ENCODE measurements at places on chromosomes 11 and 22.

- DNase-seq, result no peak
Measured at GRCh38 chr11:125960771-125961170, 14.9 kb downstream of the VSIG10L2 start.

- DNase-seq, result no peak
Measured at GRCh38 chr22:30265823-30266444, 717 bp downstream of the OSM start.

- no peak for DNase-seq
Measured at GRCh38 chr11:95483339-95483738, 252.3 kb upstream of the SESN3 start.

- no peak for DNase-seq
Measured at GRCh38 chr22:38176170-38176741, 5.4 kb downstream of the PLA2G6 start.

GRCh38 chr22:46145361-46145851, 4.9 kb upstream of the PPARA start:
- no peak for DNase-seq

DNA sequence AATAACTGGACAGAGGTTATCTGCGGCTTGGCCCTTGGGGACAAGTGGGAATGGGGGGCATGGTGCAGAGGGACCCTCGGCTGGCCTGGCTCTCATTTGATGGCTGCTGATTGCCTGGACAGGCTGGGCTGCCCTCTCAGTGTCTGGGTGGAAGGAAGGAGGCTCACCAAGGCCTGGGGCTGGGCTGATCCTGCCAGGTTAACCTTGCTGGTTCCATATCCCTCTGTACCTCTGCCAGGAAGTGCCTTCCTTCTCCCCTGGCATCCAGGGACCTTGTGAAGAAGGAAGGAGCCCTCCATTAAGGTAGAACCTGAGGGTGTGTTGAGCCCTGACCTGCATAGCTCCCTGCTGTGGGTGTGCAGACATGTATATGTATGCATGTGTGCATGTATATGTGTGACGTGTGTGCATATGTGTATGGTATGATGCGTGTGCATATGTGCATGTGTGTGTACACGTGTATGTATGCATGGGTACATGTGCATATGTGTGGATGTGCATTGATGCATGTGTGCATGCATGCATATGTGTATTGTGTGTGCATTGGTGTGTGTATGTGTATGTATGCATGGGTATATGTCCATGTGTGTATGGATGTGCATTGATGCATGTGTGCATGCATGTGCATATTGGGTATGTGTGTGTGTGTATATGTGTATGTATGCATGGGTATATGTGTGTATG, 433.9 kb downstream of the TBC1D22A start:
- DNase-seq, result peak; percentile 12

DNA sequence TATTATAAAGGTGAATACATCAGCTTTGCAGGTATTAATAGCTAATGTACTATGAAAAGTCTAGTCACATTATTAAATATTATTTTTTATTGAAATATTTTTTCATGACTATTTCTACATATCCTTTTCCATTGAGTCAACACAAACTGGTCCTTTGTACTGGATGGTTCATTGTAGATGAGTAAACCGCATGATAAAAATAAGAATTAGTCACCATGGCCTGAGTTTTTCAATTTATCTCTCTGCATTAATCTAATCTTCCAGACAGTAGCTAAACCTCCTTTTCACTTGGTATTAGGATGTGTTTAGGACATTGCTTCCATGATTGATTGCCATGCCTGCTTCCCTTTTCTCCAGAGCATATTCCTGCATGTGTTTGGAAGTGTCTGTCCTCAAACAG, 439.4 kb upstream of the ARHGAP42 start:
- DNase-seq, result no peak

- no peak for DNase-seq
Measured at GRCh38 chr11:118002010-118002540, 15.9 kb downstream of the IL10RA start.

- peak; percentile 53 for DNase-seq
Measured at GRCh38 chr22:24181996-24182899, 961 bp downstream of the SUSD2 start.

DNA sequence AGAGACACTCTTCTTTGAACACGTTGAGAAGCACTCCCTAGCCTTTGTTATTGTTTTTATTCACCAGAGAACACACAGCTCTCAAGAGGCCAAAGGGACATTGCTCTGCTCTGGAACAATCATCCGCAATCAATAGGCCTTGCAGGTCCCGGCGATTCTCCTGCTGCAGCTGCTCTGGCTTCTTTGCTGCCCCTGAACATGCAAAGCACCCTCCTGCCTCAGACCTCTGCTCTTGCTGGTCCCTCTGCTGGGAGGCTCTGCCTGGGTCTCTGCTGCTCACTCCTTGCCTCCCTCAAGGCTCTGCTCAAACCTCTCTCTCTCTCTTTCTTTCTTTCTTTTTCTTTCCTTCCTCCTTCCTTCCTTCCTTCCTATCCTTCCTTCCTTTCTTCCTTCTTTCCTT, 232.7 kb downstream of the DSCAML1 start:
- DNase-seq, result no peak

DNA sequence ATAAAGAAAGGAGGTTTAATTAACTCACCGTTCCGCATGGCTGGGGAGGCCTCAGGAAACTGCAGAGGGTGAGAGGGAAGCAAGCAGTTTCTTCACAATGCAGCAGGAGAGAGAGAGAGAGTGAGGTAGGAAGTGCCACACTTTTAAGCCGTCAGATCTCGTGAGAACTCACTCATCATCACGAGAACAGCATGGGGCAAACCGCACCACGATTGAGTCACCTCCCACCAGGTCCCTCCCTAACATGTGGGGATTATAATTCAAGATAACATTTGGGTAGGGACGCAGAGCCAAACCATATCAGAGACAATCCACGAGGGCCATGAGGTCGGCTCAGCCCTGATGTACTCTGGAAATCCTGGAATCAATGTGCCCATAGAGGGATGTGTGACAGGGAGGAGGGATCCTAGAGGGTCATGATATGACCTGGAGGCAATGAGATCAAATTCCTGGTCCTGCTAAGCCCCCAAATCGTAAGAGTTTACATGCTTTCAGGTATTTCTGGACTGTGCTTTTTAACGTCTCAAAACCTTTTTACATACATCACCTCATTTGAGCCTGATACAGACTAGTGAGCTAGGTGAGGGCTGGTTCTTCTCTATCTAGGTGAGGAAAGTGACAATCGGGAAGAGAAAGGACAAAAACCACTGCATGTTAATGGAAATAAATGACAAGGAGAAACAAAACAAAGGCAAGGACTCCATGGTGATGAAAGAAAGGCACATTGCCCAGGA, 19.5 kb upstream of the RASSF10 start:
- no peak for DNase-seq

DNA sequence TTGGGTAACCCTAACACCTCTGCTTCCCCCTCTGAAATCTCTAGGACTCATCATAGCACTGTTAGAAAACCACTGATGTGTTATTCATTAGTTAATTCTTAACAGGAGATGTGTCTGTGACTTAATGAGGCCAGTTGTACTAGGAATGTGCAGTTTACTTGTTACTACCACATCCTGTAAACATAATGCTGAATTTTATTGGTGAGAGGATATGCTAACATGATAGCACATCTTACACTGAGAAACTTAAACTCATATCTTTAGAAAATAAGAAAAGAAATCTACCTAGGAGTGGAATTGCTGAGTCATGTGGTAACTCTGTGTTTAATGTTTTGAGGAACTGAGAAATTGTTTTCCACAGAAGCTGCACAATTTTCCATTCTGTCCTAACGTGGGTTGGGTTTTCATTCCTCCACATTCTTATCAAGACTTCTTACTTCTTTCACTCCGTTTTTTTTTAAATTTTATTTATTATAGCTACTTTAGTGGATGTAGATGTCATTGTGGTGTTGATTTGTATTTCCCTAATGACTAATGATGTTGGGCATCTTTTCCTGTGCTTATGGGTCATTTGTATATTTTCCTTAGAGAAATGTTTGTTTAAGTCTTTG, 33.7 kb downstream of the RNF121 start:
- DNase-seq, result no peak

GRCh38 chr11:75918331-75918730, 103.3 kb downstream of the UVRAG start:
- DNase-seq, result no peak

GRCh38 chr22:31726692-31727091, 23.2 kb downstream of the PRR14L start:
- DNase-seq, result no peak

GRCh38 chr22:27317971-27318428, 483.6 kb downstream of the MN1 start:
- DNase-seq, result no peak

DNA sequence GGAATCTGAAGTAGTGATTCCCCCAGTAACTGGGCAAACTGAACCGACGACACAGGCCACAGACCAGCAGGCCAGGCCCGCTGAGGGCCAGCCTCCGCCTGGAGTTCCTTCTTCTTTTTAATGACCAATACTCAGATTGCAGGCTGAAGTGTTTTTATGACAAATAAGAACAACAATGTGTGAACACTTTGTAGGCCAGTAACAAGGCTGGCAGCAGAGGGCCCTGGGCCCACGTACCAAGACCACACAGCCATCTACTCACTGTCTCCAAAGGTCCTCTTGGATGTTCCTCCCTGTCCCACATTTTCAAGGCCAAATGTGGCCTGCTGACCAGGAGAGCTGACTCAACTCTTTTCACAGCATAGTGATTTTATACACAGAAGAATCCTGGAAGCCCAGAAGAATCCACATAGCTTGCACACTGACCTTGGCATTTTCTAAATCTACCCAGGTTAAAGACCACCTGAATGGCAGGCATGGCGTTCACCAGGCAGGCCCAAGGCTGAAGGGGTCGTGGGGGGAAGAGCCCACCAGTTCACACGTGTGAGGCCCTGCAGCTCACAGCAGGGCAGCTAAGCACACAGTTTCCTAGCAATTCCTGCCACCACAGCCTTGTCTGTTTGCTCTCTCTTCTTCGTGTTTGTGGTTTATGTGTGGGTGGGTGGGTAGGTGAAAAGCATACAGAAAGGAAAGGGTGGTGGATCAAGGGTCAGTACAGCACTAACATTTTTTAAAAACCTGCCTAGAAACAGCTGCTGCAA, 13.3 kb downstream of the SMCO4 start:
- DNase-seq, result no peak

GRCh38 chr11:75869661-75870455, 54.8 kb downstream of the UVRAG start:
- DNase-seq, result no peak

GRCh38 chr22:37459206-37459605, 27.0 kb downstream of the MFNG start:
- DNase-seq, result no peak

DNA sequence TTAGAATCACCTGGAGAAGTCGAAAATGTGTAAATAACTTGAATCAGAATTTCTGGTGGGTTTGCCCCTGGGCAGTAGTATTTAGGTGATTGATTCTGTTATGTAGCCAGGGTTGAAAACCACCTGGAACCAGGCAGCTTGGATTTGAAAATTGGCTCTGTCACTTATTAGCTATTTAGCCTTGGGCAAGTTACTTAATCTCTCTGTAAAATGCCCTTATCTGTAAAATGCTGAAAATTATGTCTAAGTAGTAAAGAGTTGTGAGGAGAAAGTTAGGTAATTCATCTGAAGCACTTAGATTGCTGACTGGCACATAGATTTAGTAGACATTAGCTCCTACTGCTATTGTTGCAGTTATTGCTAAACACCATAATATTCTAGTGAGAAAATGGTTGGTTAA, 49.3 kb downstream of the PPME1 start:
- peak; percentile 37 for DNase-seq

GRCh38 chr22:22371031-22371541, 126.5 kb downstream of the VPREB1 start:
- DNase-seq, result no peak

DNA sequence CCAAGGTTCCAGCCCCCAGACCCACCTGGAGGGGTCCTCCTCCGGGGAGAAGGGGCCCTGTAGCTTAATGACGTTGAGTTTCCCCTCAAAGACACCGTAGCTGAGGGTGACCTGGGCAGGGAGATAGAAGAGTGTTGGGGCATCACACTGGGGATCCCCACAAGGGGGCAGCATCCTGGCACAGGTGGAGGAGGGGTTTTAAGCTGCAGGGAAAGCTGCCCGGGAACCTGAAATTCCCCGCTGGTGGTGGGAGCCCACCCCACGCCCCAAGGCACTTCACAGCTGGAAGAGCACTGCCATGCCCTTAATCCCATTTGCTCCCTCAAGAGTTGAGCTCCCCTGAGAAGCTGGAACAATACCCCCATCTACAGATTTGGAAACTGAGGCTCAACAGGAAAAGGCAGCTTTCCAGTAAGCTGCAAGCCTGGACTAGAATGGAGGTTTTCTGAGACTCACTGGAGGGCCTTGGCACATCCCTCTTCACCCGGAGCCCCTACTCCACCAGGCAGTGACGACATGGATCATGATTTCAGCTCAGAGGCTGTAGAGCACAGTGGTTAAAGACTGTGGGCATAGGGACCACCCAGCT, 13.7 kb downstream of the MFNG start:
- peak; percentile 75 for DNase-seq

DNA sequence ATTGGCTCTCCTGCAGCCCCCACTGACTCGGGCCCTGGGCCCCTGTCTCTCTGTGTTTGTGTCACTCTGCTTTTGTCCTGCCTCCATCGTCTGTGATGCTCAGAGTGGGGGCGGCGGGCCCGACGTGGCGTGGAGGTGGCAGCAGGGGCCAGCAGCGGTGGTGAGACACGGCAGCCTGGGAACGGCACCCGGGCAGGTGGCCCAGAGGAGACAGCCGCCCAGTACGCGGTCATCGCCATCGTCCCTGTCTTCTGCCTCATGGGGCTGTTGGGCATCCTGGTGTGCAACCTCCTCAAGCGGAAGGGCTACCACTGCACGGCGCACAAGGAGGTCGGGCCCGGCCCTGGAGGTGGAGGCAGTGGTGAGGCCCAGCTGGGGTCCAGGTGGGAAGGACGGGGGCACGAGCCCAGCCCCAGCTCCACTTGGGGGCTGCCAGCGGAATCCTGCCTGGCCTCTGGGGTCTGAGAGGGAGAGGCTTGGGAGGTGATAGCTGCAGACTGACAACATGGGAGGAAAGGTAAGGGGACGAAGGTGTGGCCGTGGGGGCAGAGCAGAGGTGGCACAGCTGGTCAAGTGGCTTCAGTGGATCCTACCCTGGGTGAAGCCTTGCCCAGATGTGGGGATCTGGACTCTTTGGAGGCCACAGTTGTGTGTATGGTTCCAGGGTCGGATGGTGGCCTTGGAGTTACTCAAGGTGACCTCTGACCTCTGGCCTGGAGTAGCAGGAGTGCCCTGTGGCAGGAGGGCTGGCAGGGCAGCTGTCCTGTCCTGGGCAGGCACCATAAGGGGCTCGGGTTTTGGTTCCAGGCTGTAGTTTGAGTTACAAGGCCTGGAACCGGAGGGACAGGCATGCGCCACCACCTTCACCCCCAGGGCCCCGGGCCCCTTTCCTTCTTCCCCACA, 16.2 kb downstream of the RELT start:
- no peak for DNase-seq

DNA sequence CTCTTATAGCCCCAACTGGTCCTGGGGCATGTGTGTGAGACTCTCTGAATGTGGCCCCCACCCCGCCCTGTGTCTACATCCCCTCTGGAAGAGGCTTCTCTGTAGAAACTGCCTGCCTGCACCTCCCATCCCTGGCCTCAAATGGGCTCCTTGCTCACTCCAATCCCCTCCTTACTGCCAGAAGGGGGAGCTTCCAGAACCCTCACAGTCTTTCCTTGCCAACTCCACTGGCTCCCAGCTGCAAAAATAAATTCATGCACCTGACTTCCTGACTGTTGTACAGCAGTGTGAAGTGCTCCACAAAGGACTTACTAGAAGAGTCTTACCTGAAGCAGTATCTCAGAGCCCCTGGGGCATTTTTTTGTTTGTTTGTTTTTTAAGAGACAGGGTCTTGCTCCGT, 15.2 kb upstream of the SERPIND1 start:
- DNase-seq, result peak; percentile 30

- no peak for DNase-seq
Measured at GRCh38 chr11:6350043-6350442, 29.7 kb upstream of the CAVIN3 start.

GRCh38 chr11:99695106-99695505, 674.4 kb downstream of the CNTN5 start:
- DNase-seq, result no peak

Measured in SK-N-SH (cell line).